Inflammatory macrophage treated with lipopolysaccharide for 1 hour (primary cell): ENCODE measurements at places on chromosomes 12 and 14.

- no peak for DNase-seq
These were observed 2.7 kb downstream of the ASPG start for GRCh38 chr14:104087981-104088850.

GRCh38 chr14:74955229-74956026, at the start of gene PGF:
Gene PGF (minus strand): TSS chr14:74955597. CDS start chr14:74955242, 355 bp downstream.
- DNase-seq = peak; percentile 39

DNA sequence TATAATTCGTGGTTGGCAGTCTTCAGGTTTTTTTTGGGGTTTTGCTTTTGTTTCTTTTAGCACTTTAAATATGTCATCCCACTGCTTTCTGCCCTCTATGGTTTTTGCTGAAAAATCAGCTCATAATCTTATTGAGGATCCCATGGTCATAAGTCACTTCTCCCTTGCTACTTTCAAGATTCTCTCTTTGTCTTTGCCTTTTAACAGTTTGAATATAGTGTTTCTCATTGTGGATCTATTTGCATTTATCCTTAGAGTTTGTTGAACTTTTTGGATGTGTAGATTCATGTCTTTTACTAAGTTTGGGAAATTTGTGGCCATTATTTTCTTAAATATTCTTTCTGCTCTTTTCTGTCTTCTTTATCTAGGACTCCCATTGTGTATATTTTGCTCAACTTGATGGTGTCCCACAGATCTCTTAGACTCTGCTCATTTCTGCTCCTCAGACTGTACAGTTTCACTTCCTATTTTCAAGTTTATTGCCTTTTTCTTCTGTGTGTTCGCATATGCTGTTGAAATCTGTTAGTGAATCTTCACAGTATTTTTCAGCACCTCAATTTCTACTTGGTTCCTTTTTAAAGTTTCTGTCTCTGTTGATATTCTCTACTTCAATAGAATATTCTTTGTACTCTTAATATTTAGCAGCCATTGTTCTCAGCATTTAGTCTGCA, 70.8 kb downstream of the WNK1 start:
- peak; percentile 81 for DNase-seq

GRCh38 chr12:6946033-6946919, 2.5 kb downstream of the C12orf57 start:
- DNase-seq = peak; percentile 81

- no peak for DNase-seq
These were observed 30.5 kb downstream of the APPL2 start for GRCh38 chr12:105205322-105206048.
